ENCODE measurements at places on chromosomes 3 and 15. TPM values are rescaled to one million over a fixed set of nuclear protein-coding genes. Genes with fewer than 3 reads are reported as not detected.

- DNase-seq = no peak
Observed at GRCh38 chr3:183490211-183490601, 61.8 kb upstream of the MCF2L2 start.

DNA sequence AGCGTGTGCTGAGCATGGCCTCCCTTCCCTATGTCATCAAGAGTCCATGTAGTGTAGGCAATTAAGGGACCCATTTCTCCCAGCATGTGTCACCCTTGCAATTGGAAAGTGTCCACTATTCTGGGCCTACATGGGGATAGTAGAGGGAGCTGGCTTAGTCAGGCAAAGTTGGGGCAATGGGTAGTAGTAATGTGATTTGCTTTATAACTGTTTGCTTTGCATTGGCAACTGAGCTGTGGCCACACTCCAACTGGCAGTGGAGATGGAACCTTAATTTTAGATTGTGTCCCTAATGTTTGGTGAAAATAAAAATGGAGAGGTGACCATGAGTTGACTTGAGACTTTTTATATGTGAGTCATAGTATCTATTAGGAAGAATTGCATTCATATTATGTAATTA, 97.7 kb upstream of the SAMMSON start:
- no peak for DNase-seq

DNA sequence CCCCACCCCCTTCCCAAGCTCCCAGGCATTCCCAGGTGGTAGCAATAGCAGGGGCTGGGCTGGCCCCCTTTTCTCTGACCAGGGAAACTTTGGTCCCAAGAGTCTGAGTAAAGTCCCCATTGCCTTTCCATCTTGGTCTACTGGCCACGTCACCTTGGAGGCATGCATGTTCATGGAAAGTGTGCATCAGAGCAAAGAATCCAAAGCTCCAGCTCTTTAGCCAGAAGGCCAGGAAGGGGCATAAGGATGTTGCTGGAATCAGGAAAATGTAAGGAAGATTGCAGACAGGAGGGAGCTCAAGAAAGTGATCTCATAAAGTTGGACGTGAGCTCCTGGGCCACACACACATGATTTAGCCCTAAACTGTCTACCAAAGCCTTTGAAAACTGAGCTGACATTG, 63.6 kb downstream of the KBTBD12 start:
- DNase-seq = no peak

GRCh38 chr3:174846055-174846454, 13.1 kb upstream of the NAALADL2 start:
- no peak for DNase-seq

Gene DGKG
- 0.98 TPM for total RNA-seq

Gene SMCO1
- total RNA-seq = not detected

Gene CISH
- total RNA-seq = 138 TPM

GRCh38 chr3:11699083-11699427, 55.3 kb upstream of the VGLL4 start:
- no peak for DNase-seq

DNA sequence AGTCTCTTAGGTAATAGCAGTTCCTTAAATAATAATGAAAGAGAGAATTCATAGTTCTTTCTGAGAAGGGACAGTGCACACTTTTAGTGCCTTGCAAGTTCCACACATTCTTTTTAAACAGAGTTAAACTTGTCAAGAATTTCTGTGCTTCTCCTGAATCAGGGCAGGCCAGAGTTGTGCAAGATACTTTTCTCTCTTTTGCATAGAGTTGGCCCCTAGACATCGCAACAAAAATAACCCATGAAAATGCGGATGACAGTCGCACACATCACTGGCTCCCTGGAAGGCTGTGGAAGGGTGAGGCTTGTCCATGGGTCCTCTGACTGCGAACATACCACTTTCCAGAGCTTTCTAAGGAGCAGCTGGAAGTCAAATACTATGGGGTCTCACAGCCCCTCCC, 40.1 kb downstream of the FBLN2 start:
- no peak for DNase-seq

- DNase-seq = no peak
Observed at GRCh38 chr15:23397779-23398178, 43.2 kb downstream of the GOLGA8S start.

GRCh38 chr3:141321109-141321497, 47.2 kb upstream of the ZBTB38 start:
- DNase-seq = no peak

Gene KLHL6
- total RNA-seq = 82.3 TPM

Gene SLC22A13
- not detected for total RNA-seq

DNA sequence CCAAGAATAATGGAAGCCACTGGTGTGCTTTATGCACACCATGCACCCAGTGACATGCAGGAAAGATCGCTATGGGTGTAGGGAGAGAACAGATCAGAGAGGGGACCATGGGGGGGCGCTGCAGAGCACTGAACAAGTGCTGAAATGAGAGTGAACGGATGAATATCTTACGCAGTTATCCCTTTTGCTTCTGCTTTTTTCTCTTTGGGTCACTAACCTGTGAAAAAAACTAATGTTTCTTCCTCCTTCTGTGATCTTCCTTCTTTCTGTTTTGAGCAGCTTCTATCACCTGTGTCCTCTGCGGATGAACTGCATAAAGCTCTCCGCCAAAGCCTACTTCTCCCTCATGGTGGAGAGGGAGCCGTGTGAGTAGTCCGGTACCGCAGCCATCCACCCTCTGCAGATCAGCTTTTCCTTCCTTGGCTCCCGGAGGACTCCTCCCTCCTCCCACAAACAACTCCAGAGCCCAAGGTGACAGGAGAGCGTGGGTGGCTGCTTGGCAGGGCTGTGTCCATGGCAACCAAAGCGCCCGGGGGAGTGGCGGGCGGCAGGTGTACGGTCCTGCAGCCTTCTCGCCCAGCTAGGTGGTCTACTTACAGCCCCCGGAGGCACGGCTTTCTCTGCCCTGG, 106.2 kb downstream of the DGKG start:
- peak; percentile 54 for DNase-seq

Gene NME9
- total RNA-seq = 2.4 TPM

GRCh38 chr3:186452517-186452916, 90.5 kb upstream of the DGKG start:
- no peak for DNase-seq

DNA sequence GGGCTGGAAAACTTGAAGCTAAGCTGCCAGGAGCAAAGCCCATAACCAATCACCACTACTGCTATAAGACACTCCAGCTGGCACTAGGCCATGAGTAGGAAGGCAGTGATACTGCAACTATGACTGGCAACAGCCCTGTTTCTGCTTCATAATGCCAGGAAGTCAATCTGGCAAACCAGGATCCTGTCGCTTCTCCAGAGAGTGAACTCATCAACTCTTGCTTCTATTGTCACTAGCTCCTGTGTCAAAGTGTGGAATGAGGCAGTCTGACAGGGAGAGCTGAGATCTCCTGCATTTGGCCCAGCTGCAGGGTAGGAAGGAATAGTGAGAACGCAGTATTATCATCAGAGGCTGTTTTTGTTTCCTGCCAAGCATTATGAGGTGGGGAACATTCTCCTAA, 105.3 kb downstream of the CTNNB1 start:
- no peak for DNase-seq

DNA sequence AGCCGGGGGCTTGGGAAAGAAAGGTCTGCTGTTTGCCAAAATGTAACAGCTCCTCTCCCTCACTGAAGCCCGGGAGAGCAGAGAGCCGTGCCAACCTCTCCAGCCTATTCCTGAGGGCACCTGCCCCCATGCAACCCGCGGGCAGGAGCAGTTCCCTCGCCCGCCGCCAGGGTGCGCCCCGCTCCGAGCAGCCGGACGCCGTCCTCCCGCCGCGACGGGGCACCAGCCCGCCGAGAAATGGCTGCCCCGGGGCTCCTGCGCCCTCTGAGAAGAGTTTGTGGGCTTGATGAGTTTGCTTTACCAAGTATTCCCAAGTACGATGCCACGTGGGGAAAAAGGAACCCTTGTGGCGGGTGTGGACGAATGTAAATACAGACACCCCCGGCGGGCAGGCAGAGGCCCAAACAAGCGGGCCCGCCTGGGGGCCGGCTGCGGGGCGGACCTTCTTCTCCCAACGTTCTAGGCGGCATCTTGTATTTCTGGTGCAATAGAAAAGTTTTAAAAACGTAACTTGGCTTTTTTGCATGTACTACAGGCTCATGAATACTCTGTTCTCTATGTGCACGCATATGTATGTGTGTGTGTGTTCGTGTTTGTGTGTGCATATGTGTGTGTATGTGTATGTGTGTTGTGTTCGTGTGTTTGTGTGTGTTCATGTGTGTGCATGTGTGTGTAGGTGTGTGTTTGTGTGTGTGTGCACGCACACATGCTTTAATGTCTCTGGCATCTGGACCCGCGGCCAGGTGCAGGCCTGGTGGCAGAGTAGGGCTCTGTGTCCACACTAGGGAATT, 162.9 kb downstream of the CHSY1 start:
- peak; percentile 83 for DNase-seq
